ENCODE measurements at places on chromosomes 5 and 9.

DNA sequence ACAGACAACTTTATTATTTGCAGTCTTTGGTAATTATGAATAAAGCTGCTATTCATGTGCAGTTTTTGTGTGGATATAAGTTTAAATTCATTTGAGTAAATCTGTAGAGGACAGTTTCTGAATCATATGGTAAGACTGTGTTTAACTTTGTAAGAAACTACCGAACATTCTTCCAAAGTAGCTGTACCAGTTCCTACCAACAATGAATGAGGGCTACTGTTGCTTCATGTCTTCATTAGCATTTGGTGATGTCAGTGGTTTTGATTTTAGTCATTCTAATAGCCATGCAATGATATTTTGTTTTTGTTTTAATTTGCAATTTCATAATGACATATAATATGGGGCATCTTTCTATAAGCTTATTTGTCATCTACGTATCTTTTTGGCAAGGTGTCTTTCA, 501.3 kb upstream of the RORB start:
- DNase-seq = no peak

DNA sequence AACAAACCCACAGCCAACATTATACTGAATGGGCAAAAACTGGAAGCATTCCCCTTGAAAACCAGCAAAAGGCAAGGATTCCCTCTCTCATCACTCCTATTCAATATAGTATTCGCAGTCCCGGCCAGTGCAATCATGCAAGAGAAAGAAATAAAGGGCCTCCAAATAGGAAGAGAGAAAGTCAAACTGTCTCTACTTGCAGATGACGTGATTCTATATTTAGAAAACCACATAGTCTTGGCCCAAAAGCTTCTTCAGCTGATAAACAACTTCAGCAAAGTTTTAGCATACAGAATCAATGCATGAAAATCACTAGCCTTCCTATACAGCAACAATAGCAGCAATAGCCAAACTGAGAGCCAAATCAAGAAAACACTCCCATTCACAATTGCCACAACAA, 333.7 kb upstream of the EDIL3 start:
- DNase-seq = no peak

- no peak for DNase-seq
Measured at GRCh38 chr9:123265833-123266232, 2.6 kb downstream of the STRBP start.

DNA sequence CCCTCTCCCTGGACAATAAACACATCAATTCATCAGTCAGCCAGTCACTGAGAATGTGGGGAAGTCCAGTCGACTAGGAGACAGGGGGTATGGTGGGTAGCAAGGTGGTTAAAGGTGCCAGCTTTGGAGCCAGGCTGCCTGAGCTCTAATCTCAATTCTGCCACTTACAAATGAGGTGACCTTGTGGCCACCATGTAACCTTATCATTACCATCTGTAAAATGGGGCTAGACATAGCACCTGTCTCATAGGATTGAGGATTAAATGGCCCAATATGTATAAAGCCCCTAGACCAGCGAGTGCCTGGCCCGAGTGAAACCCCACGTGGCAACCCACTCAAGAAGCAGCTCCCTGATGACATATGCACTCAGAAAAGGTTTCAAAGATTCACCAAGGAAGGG, 73.3 kb upstream of the TBC1D2 start:
- DNase-seq = no peak

DNA sequence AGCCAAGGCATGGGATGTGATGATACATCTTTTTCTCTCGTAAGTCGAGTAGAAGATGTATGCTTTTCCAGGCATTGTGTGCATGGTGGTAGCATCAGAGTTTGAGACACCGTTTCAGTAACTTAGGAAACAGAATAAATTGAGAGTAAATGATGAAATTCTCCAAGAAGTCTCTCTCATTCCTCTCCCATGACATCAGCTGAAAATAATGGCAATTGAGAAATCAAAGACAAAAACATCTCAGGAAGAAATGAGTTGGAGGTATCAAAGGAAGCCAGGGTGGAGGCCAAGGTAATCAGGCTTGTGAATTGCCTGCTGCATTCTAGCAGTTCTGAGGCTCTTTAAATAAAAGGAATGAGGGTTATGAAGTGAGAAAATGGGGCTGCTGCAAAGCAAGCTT, 53.9 kb downstream of the SGCD start:
- DNase-seq = no peak

DNA sequence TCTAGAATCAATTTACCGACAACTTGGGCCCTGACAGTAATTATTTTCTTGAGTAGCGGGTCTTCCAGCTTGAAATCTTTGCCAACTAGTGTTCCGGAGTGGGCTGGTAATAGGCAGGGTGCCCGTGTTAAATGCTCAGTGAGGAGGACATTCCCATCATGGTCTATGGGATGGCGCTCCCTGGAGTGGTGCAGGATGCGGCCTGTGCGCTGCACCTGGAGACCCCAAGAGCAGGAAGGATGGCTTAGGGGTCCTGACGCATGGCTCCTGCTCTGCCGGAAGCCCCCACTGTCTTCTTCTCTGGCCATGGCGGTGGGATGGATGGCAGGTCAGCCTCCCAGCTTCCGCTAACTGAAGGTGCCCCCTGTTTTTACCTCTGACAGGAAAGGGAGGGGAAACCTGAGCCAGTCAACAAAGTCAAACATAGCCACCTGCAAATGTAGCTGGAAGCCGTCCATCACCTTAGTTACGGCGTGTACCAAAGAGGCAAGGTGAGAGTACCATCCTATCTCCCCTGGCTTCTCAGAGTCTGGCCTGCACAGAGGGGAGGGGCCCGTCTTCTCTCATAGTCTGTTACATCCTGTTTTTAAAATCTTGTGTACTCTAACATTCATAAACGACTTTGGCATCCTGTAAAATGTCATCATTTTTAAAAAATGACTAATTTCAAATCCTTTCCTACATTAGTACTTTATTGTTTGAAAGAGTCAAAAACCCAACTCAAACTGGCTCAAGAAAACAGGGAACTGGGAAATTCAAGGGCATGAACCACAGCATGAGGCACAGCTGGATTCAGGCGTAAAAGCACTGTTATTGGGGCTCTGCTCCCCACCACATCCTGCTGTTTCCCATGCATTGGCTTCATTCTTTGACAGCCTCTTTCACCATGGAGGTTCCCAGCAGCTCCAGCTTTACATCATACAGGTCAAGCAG, 28.5 kb upstream of the UNC5A start:
- DNase-seq = no peak

DNA sequence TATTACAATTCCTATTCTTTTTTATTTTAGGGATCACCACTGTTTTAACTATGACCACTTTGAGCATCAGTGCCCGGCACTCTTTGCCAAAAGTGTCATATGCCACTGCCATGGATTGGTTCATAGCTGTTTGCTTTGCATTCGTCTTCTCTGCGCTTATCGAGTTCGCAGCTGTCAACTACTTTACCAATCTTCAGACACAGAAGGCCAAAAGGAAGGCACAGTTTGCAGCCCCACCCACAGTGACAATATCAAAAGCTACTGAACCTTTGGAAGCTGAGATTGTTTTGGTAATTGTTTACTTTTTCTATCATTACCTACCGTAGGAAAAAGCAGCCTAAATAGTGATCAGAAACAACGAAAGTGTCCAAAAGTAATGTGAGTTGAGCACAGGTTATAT, 6.4 kb downstream of the GABRA6 start:
- no peak for DNase-seq

- DNase-seq = no peak
Measured at GRCh38 chr9:18499980-18500379, 26.0 kb downstream of the ADAMTSL1 start.

DNA sequence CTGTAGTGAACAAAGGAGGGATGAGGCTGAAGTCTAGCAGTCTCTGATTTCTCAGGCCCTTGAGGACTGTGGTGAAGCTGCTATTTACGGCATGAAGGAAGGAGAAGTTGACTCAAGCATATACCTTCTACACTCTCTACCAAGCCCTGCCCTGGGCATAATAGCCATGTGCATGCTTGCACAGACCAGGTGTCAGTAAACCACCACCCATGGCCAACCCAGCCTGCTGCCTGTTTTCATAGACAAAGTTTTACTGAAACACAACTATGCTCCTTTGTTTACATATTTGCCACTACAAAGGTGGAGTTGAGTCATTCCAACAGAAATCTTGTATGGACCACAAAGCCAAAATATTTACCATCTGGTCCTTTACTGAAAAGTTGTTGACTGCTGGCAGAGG, 126.9 kb downstream of the PAPPA start:
- DNase-seq = no peak

GRCh38 chr5:52665559-52665958, 122.2 kb upstream of the ITGA1 start:
- no peak for DNase-seq

DNA sequence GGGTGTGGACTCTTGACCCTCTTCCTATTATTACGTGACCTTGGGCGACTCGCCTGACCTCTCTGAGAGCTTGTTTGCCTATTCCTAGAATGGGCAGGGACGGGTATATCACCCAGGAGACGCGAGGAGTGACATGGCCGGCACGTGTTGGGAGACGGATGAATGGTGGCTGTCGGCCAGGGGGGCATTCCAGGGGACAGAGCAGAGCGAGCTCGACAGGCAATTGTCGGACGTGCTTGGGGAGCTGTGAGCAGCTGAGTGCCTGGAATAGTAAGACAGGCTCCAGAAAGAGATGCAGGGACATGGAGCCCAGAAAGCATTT, 29.3 kb upstream of the UNC5A start:
- DNase-seq = no peak

DNA sequence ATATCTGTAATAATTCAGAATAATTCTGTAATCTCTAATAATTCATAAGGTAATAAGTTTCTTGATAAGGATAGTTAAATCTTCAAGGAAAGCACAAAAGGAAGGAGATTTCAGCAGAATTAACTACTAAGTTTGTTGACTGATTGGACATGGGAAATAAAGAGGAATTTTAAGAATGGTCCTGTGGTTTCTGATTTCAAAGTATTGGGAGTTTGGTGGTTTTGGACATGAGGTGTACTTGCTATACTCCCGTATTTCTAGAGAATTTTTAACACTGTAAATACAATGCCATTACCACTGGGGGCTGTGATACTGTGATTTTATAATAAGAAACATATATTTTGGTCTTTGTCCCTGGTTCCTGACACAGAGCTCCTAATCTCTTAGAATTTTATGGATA, 123.9 kb downstream of the UNC13B start:
- no peak for DNase-seq

DNA sequence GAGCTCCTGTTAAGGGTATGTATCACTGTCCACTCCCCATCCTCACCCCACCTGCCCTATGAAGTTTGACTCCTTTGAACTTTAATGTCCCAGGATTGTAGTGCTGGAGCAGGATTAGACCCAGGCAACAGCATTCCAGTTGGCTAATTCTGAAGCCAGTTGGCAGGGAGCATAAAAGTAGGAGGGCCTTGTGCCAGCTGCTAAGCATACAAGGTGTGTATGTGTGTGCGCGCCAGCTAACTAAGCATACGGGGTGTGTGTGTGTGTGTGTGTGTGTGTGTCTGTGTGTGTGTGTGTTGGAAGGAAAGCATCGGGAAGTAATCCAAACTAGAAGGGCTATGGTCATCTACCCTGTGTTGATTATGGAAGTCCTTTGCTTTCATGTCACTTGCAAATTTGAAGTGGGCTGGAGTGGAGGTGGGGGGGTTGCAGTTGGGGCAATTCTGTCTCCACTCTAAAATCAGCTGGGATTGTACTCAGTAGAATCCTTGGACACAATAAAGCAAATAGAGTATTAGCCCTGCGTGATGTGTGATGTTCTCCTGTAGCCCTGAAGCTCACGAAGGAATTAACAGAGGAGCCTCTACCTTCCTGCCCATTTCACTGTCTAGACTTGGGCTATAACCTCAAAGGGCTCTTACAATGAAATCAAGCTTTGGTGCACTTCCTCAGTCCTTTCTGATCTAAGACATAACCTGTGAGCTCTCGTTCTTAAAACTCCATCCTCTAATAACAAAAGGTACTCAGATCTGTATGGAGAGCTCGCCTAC, 26.9 kb downstream of the HMGCR start:
- no peak for DNase-seq

- no peak for DNase-seq
Measured at GRCh38 chr5:123752552-123753179, 240.7 kb downstream of the CSNK1G3 start.

GRCh38 chr9:125380406-125380805, 118.8 kb downstream of the GAPVD1 start:
- no peak for DNase-seq

- DNase-seq = no peak
Measured at GRCh38 chr5:175860531-175861045, 10.8 kb upstream of the CPLX2 start.
